RKO (cell line): ENCODE measurements at places on chromosomes 11 and 22.

GRCh38 chr11:109914809-109915653 is 178.2 kb upstream of the ZC3H12C start:
- peak; percentile 40 for DNase-seq

GRCh38 chr11:2121227-2122130 is 17.7 kb downstream of the IGF2 start:
- DNase-seq, result no peak

DNA sequence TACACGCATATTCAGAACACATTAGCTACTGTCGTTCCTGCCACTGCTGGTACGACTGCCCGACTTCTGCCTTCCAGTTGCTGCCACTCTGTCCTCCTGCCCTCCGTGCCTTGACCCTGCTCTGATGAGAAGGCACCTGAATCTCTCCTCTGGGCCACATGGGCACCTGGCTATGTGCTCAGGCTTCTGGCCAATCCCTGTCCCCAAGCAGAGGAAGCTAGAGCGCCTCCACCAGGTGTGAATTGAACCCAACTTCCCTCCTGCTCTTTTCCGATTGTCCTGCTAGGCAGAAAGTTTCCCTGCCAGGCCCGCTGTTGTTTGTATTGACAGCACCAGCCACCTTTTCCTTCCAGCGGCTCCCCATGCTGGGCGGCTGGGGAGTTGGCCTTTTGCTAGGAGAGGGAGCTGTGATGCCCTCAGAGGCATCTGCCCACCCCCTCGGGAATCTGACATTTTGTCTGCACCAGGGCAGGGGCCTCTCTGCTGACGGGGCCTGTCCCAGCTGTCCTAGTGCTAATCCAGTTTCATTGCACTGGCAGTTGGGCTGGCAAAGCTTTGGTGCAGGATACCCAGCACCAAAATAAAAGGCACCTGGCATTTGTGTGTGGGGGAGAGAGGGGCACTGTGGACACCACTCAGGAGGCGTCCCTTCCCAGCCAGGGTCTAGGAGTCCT is 118.0 kb downstream of the GRIK4 start:
- no peak for DNase-seq

- DNase-seq, result no peak
These were observed 2.6 kb downstream of the GGA1 start for GRCh38 chr22:37611207-37611606.

- no peak for DNase-seq
These were observed 30.7 kb downstream of the LRFN4 start for GRCh38 chr11:66887526-66887925.
